ENCODE measurements at places on chromosomes 3 and 15.

DNA sequence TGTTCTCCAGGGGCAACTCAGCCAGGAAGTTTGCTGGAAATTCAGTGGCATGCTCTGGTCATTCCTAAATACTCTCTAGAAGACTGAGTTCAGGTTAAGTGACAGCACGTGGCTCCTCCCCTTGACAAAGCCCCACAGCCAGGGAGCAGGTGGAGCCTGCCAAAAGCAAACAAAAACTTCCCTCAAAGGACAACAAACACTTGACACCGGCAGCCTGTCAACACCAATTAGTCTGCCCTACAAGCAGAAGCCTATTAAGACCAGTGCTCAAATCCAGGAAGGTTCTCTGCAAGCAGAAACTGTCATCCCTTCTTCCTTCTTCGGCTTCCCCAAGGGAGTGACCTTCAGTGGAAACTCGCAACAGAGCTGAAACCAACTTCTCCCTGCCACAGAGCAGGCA, 5.0 kb downstream of the MEX3B start:
- DNase-seq = no peak

GRCh38 chr3:167166594-167167253, 213.4 kb downstream of the ZBBX start:
- no peak for DNase-seq

GRCh38 chr15:82183121-82184031, 79.2 kb downstream of the EFL1 start:
- DNase-seq = no peak

DNA sequence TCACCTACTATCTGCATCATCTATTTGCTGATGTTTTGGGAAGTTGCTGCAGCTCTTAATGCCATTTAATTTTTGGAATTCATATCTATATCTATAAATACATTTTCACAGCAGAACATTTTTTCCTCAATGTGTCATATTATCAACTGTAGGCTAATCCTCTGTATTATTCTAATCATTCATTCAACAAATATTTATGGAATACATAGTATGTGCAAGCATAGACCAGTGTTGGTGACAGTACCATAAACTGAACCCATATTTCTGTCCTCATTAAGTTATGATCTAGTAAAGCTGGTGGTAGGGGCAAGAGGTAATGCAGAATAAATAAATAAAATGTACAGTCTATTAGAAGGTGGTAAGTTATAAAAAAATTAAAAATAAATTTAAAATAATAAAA, 585.3 kb upstream of the BCHE start:
- DNase-seq = no peak

GRCh38 chr3:162729686-162730085, 1233.1 kb downstream of the OTOL1 start:
- DNase-seq = no peak

- DNase-seq = no peak
Measured at GRCh38 chr3:118477768-118478167, 556.9 kb downstream of the IGSF11 start.

- DNase-seq = no peak
Measured at GRCh38 chr3:97684490-97684889, 80.1 kb upstream of the ARL6 start.

DNA sequence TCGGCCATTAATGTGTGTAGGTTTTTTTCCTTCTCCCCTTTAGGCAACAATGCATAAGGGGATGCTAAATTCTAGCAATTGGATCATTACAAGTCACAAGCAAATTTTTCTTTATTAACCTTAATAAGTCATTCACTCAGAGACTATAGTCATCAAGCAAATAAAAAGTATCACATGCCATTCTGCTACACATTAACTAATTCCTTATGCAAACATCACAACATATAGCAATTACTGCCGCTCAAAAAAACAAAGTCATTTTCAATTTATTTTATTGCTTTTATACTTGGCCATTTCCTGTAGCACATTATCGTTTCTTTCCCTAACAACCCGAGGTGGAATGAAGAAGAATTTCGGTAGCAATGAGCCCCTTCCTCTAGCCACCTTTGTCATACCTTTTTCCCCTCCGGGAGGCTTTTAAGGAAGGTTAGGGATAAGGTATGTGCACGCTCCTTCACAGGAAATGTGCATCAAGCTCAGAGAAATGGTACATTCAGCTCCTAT, 421.2 kb downstream of the TIGIT start:
- DNase-seq = no peak

DNA sequence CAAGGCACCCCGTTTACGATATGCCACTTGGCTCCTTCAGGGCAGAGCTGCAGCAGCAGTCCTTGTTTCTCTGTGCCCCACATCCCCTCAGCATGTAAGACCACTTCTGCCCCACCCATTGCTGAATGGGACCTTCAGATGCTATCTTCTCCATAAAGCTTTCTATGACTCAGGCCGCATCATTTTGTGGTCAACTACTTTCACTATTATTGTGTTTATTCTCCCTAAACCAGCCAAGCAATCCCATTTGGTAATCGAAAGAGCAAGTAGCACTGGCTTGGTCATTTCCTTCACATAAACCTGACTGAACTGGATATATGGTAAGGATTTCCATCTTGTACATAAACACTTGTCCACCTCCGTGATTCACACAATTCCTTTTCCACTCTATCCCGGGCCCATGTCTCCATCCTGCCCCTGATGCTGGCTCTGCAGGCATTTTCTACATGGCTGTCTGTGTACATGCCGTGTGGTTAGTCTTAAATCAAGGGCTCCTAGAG, 25.7 kb downstream of the LIPC start:
- DNase-seq = no peak

DNA sequence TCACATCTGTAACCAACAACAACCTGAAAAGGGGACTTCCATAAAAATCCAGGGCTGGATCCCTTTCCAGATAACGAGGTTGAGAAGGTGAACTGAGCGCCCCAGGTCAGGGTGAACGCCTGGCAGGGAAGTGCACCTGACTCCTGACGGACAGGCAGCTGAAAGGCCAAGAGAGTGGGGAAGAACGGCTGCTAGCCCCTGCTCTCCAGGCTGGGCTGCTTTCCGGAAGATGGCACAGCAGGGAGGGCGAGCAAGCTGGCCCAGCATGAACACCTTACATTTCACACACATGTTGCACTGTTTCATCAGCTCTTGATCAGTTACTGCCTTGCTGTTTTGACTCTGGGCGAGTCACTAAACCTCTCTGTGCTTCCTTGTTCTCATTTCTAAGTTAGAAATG, 127.2 kb upstream of the IQSEC1 start:
- DNase-seq = no peak

DNA sequence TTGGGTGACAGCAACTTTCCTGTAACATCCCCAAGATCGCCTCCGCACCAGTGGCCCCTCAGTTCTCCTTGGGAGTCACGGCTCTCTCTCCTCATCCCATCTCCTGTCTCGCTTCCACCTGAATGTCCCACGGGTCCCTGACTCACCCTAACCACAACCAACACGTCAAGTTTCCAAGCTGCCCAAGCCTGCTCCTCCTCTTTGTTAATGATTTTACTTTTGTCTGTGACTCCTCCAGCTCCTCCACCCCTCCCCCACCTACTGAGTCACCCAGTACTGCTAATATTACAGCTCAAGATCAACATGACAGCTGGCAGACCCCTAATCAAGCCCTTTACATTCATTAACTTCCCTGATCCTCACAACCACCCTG, 39.3 kb downstream of the BDH1 start:
- no peak for DNase-seq

- DNase-seq = no peak
Measured at GRCh38 chr3:186609247-186609868, 3.5 kb upstream of the AHSG start.

- no peak for DNase-seq
Measured at GRCh38 chr3:26799679-26800317, 177.2 kb downstream of the LRRC3B start.

GRCh38 chr3:196193736-196194541, 17.3 kb downstream of the ZDHHC19 start:
- peak; percentile 85 for DNase-seq

- peak; percentile 26 for DNase-seq
Measured at GRCh38 chr3:66469220-66469640, 31.6 kb downstream of the LRIG1 start.

DNA sequence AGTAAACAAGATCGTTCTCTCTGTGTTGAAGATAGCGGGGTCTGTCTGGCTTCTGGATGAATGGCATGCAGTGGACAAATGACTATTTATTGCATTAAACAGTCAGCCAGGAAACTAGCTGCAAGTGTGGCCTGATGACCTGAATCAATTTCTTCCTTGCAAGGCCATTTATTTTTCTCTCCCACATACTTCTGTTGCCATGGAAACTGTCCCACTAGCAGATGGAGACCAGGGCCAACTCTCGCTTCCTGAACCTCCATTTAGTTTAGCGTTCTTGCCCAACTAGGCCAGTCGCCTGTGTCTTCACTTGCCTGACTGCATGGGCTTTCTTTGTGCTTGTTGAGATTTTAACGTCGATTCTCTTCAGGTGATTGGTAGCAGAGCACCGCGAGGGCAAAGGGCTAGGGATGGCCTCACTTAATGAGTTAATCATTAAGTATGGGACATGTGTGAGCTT, 27.6 kb downstream of the LMCD1 start:
- DNase-seq = no peak

GRCh38 chr3:68136411-68136810, 482.0 kb upstream of the SUCLG2 start:
- no peak for DNase-seq

- DNase-seq = no peak
Measured at GRCh38 chr15:84822653-84823281, 5.6 kb downstream of the ALPK3 start.
